CD8-positive, alpha-beta T cell (primary cell): ENCODE measurements at places on chromosomes 4 and X.

GRCh38 chr4:183147196-183147595 lies 48.1 kb downstream of the WWC2 start:
- no peak for DNase-seq

DNA sequence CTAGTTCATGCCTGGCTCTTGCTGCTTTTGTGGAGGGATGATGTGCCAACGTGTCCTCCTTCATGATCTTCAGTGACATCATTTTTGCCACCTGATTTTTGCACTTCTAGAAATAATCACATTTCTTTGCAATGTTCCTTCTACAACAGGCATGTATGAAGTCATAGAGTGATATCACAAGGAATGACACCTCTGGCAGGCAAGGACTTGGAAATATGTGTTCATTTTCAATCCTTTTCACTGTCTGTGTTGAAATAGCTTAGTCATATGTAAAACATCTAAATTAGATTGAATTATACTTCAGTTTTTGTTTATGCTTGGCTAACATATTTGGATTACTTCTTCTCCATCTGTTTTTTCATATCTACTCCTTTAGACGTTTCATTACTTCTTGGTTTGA lies 221.2 kb upstream of the STK26 start:
- DNase-seq, result no peak

DNA sequence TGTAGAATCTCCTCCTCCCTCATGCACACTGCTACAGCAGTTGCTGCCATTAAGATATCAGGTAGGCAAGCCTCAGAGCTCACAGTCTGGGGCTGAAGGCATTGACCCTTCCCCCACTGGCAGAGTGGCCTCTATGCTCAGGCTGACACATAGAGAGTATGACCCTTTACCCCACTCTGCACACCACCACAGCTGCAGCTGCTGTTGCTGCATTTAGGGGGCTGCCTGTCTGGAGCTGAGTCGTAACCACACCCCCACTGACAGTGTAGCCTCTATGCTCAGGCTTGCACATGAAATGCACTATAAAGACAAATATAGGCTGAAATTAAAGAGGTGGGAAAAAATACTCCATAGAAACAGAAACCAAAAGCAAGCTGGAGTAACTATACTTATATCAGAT lies 289.3 kb upstream of the PABPC4L start:
- no peak for DNase-seq

DNA sequence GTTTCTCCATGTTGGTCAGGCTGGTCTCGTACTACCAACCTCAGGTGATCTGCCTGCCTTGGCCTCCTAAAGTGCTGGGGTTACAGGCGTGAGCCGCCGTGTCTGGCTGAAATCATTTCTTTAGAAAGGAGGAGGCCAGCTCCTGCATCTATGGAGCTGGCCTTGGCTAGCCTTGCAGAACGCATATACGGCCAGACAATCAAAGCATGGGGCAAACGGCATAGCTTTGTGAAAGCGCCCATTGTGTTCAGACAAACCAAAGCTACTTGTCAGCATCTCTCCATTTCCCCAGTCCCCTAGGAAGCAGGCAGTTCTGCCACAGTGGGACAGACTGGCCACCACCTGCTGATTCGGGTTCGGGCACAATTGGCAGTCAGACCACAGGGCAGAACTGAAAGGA lies 48.9 kb upstream of the IQSEC2 start:
- DNase-seq, result no peak

DNA sequence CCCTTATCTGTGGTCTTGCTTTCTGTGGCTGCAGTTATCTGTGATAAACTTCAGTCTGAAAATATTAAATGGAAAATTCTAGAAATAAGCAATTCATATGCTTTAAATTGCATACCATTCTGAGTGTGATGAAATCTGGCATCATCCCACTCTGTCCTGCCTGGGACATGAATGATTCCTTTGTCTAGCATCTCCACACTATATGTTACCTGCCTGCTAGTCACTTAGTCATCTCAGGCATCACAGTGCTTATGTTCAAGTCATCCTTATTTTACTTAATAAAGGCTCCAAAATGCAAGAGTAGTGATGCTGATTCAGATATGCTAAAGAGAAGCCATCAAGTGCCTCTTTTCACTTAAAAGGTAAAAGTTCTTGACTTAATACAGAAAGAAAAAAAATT lies 14.3 kb upstream of the RAB9B start:
- DNase-seq, result no peak

- DNase-seq, result no peak
Observed at GRCh38 chr4:68570122-68570507, 6.0 kb downstream of the UGT2B17 start.

DNA sequence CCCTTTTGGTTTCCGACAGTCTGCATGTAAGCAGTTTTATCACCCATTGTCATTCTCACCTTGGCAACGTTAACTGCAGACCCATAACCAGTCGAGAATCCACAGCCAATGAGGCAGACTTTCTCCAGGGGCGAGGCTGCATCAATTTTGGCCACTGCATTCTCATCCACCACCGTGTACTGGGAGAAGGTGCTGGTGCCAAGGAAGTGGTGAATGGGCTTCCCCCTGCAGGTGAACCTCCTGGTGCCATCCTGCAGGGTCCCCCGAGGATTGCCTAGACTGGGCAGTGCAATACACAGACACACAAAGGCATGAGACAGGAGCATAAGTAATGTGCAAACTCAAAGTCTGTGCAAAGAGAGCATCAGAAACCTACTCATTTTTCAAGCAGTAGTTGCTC lies 5.4 kb downstream of the ADH1B start:
- DNase-seq, result no peak

- no peak for DNase-seq
Observed at GRCh38 chr4:51923343-51923742, 80.4 kb downstream of the DCUN1D4 start.

DNA sequence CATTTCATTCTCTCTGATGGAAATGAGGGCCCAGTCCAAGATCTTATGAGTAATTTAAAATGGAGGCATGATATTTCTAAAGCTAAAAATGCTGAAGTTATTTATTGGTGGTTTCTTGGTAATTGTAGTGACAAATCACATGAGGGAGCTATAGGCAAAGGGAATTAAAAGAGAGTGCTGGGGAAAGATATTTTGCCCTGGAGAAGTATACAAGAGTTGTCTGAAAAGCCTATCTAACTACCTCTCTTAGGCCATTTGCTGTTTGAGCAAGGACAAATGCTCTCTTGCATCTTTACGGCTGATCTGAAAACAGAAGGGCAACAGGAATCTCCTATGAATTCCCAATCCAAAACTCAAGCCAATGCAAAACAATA lies 89.4 kb downstream of the FMR1NB start:
- no peak for DNase-seq

GRCh38 chrX:147679356-147680005 lies 232.2 kb upstream of the FMR1 start:
- no peak for DNase-seq

GRCh38 chrX:18051690-18052089 lies 169.0 kb downstream of the BEND2 start:
- no peak for DNase-seq

DNA sequence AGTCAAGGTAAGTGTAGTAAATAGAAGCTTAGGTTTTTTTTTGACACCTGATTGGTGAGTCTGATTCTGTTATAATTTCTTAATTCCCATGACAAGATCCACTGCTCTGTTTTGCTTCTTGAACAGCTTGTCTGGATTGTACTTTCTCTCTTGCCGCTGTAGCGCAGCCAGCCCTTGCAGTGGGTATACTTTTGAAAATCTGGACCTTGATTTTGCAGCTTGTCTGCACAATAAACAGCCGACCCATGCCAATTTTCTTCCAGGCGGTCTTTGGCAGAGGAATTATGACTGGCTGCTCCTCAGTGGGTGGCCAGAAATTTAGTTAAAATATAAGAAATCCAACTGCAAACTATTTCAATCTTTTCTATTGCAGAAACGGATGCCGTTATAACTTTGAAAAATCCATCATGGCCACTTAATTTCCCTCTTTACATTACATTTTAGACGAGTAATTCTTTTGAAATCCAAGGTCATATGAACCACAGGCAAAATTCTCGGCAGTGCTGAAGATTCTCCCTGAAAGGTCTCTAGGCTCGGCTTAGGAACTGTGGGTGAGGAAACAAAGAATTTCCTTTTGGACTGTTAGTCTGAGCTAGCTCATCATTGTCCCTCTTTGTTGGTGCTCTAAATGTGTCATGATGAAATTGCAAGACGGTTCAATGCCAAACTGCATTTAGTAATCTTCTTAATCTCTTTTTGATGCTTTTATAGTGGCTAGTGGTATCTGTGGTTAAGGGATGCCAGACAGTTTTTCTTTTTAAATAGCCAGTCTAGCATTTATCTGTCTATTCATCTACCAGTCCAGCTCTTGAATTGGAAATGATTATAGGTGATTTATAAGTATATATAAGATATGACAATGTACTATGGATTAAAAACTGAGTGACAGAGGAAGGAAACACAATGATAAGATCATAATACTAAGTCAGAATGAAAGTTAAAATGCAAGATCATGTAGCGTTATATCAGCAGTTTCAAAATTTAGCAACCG lies 31.5 kb upstream of the PTTG2 start:
- no peak for DNase-seq

DNA sequence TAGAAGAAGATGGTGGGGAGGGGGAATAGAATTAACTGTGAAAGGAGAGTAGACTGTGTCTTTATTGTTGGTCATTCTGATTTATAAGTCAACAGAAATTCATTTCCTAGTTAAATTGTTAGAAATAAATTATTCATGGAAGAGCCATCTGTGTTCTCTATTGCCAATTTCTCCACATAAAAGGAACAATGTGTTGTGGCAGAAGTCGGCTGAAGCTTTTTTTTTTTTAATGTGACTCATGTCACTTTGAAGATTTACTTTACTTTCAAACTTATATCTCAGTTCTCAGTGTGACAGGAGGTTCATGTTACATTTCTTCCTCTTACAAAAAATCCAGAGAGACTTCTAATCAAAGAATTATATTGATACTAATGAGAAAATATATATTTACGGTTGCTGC lies 60.5 kb downstream of the CPE start:
- DNase-seq, result no peak

DNA sequence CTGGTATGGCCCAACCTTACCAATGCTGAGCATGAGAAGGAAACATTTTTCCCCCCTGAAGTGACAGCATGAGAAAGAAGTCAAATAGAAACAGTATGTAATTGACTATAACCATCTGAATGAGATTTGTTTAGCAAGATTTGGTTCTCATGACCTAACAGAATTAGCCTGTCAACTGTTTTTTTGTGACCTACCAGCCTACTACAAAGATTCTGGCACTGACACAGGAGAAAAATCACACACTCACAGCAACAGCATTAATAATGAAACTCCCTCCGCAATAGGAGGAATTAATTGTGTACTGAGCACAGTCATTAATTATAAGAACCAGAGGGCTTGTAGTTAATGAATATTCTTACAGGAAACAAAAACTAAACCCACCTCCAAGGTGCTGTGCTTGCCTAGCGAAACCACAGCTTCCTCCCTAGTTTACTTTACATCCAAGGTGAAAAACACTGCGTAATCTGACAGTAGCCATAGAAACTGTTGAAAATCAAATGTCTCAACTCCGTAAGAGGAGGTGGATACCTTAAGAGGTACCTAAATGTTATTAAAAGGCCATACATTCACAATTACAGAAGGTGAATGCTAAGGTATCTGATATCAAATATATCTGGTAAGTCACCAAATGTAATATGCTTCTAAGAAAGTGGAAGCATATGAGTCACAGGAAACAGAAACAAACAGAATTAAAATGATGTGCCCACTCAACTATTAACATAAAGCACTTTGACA lies 34.9 kb downstream of the MMRN1 start:
- DNase-seq, result peak; percentile 50

- no peak for DNase-seq
Observed at GRCh38 chr4:168199260-168199957, 107.1 kb downstream of the ANXA10 start.

- no peak for DNase-seq
Observed at GRCh38 chr4:98203332-98204235, 57.6 kb upstream of the RAP1GDS1 start.

DNA sequence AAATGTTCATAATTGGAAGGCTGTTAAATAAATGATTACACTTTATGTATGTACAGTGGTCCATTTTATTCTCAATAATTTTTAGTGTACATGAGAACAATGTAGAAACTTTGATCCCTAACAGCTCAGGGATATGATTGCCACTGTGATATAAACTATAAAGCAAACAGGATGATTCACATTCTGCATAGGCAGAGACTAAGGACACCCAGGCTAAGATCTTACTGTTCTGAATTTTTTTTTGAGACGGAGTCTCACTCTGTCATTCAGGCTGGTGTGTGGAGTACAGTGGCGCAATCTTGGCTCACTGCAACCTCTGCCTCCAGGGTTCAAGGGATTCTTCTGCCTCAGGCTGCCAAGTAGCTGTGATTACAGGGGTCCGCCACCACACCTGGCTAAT lies 186.6 kb downstream of the PDGFC start:
- DNase-seq, result no peak

- DNase-seq, result no peak
Observed at GRCh38 chrX:134144231-134144630, 92.8 kb upstream of the CCDC160 start.

- no peak for DNase-seq
Observed at GRCh38 chr4:24680746-24681448, 96.5 kb upstream of the DHX15 start.

DNA sequence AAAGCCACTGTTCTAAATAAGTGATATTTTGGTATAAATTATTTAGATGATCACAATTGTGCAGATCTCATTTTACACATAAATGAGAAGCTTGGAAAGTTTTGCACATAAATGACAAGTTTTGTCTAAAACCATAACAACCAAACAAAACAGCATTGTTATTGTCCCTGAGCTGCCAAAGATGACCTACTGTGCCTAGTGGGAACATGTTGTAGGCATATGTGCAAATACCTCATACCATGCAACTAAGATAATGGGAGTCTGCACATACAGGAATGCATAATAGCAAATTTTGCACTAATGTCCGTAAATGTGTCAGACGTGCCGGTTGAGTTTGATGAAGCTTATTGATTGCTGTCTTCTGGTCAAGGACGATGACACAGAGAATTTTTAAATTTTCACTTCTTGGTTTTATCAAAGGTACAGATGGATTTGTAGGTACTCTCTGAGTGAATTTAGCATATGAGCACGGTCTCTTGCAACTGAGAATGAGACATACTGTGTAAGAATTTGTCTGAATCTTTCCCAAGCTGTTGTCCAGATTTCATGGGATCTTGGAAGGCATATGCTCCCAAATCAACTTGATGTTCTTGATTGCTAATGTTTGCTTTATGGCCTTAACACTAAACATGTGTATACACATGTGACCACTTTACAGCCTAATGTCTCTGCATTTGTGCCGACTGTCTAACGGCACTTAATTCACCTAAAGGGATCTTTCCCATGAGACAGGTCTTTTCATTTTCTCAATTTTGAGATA lies 1133.5 kb downstream of the FAT4 start:
- no peak for DNase-seq

DNA sequence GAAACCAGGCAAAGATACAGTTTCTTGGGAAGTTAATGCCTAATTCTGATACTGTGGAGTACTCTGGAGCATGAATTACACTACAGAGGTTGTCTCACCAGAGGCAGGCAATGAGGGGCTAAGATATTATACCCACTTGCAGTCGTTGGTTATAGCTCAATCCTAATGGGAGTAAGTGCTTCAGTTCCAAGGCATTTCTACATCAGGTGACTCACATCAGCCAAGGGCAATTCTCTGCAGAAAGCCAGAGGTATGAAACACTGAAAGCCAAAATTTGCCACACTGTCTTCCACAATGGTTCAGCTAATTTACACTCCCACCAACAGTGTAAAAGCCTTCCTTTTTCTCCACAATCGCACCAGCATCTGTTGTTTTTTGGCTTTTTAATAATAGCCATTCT lies 174.0 kb upstream of the IL15 start:
- DNase-seq, result no peak
